ENCODE measurements at places on chromosomes 2 and 18.

DNA sequence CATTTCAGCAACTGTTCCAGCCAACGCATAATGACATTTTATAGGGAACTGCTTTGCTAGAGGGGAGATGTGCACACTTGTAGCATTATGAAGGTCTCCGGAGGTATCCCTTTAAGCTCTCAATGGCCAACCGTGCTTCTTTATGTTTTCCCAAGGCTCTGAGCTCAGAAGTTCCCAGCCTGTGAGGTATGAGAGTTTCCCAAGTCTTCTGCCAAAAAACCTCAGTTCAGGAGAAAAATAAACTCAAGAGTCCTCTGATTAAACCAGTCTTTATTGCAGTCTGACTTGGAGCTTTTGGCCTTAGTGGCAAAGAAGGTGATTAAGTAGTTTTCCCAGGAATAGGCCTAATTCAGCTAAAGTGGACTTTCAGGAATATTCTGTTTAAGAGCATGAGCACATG lies 35.4 kb upstream of the ZNF532 start:
- DNase-seq, result no peak

- DNase-seq, result no peak
Measured at GRCh38 chr2:199707593-199708185, 143.3 kb downstream of the FTCDNL1 start.

- no peak for DNase-seq
Measured at GRCh38 chr2:138365581-138365980, 136.0 kb upstream of the SPOPL start.

- DNase-seq, result no peak
Measured at GRCh38 chr2:48309900-48310299, 220.1 kb upstream of the STON1 start.

- DNase-seq, result no peak
Measured at GRCh38 chr18:53025247-53025646, 685.2 kb downstream of the DCC start.
